ENCODE measurements at places on chromosomes 2 and 18. TPM values are rescaled to one million over a fixed set of nuclear protein-coding genes. Genes with fewer than 3 reads are reported as not detected.

Gene SPP2
- not detected for total RNA-seq

Gene CTIF
- total RNA-seq, result 70.8 TPM

Gene CPS1
- total RNA-seq, result 27.8 TPM

Gene SKOR2
- not detected for total RNA-seq

Gene STAT4
- total RNA-seq, result 4.5 TPM

Gene INO80D
- 17.7 TPM for total RNA-seq

Gene HOXD13
- not detected for total RNA-seq

Gene MRPL44
- total RNA-seq, result 24.2 TPM

Gene NYAP2
- total RNA-seq, result not detected

Gene KATNAL2
- total RNA-seq, result 1.4 TPM

Gene CREG2
- total RNA-seq, result 0.64 TPM

Gene CHRND
- not detected for total RNA-seq

Gene STARD6
- not detected for total RNA-seq

Gene LBX2
- total RNA-seq, result not detected

Gene RFTN2
- total RNA-seq, result not detected

Gene ZNF385B
- total RNA-seq, result not detected

Gene BOLL
- not detected for total RNA-seq

Gene ORC4
- total RNA-seq, result 47.0 TPM

Gene CRYGC
- total RNA-seq, result 0.52 TPM

Gene ADAM17
- 50.9 TPM for total RNA-seq

Gene RIT2
- not detected for total RNA-seq

Gene AGXT
- total RNA-seq, result not detected

Gene MAPK4
- 0.17 TPM for total RNA-seq

Gene GCKR
- 1.2 TPM for total RNA-seq

Gene SERPINB4
- 1.5 TPM for total RNA-seq

Gene ATP6V1B1
- not detected for total RNA-seq

Gene RAMP1
- total RNA-seq, result not detected

Gene RNF144A
- 1.7 TPM for total RNA-seq

Gene HDAC4
- 20.2 TPM for total RNA-seq

Gene BCL2
- total RNA-seq, result 1.6 TPM

Gene ZNF532
- total RNA-seq, result 68.7 TPM

Gene DGUOK
- 92.5 TPM for total RNA-seq

Gene CPSF3
- total RNA-seq, result 40.7 TPM

Gene PSMA8
- not detected for total RNA-seq

Gene HRH4
- total RNA-seq, result not detected

Gene FAM98A
- 32.7 TPM for total RNA-seq

Gene TNFAIP6
- 0.24 TPM for total RNA-seq

Gene CDK15
- total RNA-seq, result 5.7 TPM

Gene NOSTRIN
- total RNA-seq, result not detected

Gene REEP1
- total RNA-seq, result not detected

Gene C2orf72
- total RNA-seq, result not detected

Gene IL36A
- not detected for total RNA-seq

Gene STAM2
- total RNA-seq, result 26.4 TPM

Gene PIEZO2
- not detected for total RNA-seq

Gene CFC1
- not detected for total RNA-seq
